ENCODE measurements at places on chromosomes 3 and 15. TPM values are rescaled to one million over a fixed set of nuclear protein-coding genes. Genes with fewer than 3 reads are reported as not detected.

ABI3BP gene
- 29.2 TPM for polyA plus RNA-seq

OXSR1 gene
- polyA plus RNA-seq: 45.4 TPM

IGSF11 gene
- 4.0 TPM for polyA plus RNA-seq

SLC9C1 gene
- polyA plus RNA-seq: 0.80 TPM

ARNT2 gene
- 68.3 TPM for polyA plus RNA-seq

PPP1R14D gene
- polyA plus RNA-seq: 0.42 TPM

TGM5 gene
- polyA plus RNA-seq: not detected

SCN11A gene
- polyA plus RNA-seq: 0.85 TPM

SHQ1 gene
- polyA plus RNA-seq: 24.3 TPM

ST8SIA2 gene
- polyA plus RNA-seq: 4.7 TPM

CLSTN2 gene
- polyA plus RNA-seq: 1.5 TPM

LYSMD2 gene
- polyA plus RNA-seq: 4.6 TPM

GATM gene
- 246 TPM for polyA plus RNA-seq

LDHAL6B gene
- polyA plus RNA-seq: 0.10 TPM

- DNase-seq: no peak
Observed at GRCh38 chr3:142272200-142272891, 47.0 kb upstream of the GK5 start.

- no peak for DNase-seq
Observed at GRCh38 chr3:40057786-40058185, 248.4 kb downstream of the MYRIP start.

- DNase-seq: no peak
Observed at GRCh38 chr3:7877312-7877711, 624.3 kb upstream of the LMCD1 start.

- no peak for DNase-seq
Observed at GRCh38 chr3:67028001-67028784, 30.1 kb downstream of the KBTBD8 start.

DNA sequence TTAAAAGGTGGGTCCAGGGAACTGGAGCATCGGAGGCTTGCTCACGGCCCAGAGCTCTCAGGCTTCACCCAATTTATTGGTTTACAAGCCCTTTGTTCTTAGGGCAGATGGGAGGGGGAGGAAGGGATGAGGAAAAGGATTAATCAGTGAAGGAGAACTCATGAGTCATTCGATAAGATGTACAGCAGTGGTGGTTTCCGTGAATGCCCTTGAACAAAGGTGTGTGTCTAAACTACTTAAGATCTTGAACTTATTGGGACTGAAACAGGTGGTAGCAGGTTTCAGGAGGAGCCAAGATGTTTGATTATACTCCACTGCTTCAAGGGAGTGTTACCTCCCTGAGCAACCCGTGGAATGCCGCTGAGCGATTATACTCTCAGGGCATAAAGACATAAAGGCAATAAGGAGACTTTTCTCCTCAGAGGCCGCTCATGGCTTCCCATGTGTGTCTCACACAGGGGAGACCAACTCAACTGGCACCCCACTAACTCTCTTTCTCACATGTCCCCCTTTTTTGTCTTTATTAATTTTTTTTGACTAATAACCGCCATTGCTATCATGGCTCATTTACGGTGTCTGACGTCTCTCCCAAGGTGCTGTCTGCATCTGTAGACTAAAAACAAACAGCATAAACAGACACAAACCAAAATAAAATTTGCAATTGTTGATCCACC, 17.3 kb upstream of the SLC28A2 start:
- DNase-seq: no peak

DNA sequence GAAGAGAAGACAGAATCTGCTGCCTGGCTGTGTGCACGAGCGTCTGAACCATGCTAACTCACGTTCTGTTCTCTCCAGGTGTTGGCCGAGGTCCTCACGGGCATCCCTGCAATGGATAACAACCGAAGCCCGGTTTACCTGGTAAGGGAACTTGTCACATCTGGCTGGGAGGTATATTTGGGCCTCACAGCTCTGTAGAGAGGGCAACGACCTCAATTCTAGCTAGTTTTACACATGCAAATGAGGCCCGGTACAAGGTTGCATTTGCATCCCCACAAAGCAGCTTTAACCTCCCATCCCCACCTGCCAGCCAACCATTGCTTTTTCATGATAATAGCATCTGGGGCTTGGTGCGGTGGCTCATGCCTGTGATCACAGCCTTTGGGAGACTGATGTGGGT, 22.0 kb upstream of the TATDN2 start:
- DNase-seq: no peak

GRCh38 chr15:29800491-29801366, 21.5 kb downstream of the TJP1 start:
- no peak for DNase-seq

GRCh38 chr3:22977650-22978289, 225.4 kb upstream of the UBE2E2 start:
- DNase-seq: no peak

GRCh38 chr15:74277242-74277810, 41.2 kb downstream of the CCDC33 start:
- no peak for DNase-seq

- no peak for DNase-seq
Observed at GRCh38 chr3:53044371-53044710, 1.5 kb downstream of the SFMBT1 start.

- no peak for DNase-seq
Observed at GRCh38 chr3:102092617-102093466, 243.5 kb downstream of the NFKBIZ start.

GRCh38 chr3:66154444-66154861, 66.3 kb upstream of the SLC25A26 start:
- DNase-seq: no peak

GRCh38 chr15:84976746-84977345, 4.8 kb upstream of the PDE8A start:
- DNase-seq: no peak

GRCh38 chr15:85688711-85689110, 106.0 kb downstream of the KLHL25 start:
- no peak for DNase-seq

DNA sequence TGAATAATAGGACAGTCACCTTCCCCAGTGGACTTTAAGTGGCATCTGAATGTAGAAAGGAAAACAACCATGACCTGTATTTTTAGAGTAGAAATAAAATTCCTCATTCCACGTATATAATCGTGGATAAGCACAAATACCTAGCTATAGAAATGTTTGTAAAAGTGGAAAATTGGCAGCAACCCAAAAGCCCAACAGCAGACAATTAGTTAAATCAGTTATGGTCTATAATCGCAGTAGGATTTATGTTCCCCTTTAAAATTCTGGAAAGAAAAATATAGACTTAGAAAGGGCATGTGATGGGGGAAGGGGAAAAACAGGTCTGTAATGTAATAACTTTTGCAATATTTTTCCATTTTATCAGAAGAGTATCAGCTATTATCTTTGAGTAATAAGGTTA, 241.9 kb upstream of the ST8SIA2 start:
- no peak for DNase-seq

DNA sequence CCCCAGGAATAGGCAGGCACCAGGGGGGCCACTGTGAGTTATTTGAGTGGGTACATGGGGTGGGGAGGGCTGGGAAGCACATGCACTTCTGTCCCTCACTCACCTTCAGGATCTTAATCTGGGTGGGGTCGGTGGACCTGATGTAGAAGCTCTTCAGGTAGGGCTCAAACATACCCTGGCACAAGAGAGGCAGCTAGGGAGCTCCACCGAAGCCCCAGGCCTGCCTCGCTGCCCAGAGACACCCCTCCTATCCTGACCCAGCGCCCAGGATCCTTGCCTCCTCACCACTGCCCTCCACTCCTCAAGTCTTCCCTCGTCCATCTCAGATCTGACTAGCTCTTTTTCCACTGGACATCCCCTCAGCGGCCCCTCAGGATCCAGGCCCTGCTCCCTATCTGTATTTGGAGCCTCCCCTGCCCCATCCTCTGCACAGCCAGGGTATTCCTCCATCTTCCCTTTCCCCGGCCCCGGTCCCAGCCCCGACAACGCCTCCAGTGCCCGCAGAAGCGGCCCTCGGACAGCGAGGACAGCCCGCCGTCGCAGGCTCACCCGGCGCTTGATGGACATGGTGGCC, 30.0 kb downstream of the AP3B2 start:
- DNase-seq: no peak

GRCh38 chr3:117135207-117135606, 425.6 kb downstream of the TUSC7 start:
- DNase-seq: no peak

DNA sequence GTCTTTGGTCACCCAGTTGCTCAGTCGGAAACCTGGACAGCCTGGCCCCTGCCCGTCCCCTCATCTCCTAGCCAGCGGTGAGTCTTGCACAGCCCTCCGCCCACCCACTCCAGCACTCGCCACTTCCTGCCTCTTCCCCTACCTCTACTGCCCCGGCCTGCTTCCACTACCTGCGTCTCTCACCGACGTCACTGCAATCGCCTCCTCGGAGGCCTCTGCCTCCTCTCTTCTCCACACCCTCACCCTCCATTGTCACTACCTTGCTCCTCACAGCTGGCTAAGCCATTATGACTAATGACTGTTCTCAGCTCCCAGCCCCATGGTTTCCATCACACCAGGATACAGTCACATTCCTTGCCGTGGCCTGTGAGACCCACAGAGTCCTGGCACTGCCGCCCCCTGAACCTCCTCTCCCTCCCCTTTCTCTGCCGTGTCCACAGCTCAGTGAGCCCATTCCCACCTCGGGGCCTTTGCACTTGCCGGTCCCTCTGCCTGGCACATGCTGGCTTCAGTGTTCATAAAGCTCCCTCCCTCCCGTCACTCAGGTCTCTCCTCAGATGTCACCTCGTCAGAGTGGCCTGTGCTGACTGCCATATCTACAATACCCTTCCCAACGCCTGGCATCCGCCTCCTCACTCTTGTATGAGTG, 104.8 kb downstream of the FBLN2 start:
- DNase-seq: no peak

DNA sequence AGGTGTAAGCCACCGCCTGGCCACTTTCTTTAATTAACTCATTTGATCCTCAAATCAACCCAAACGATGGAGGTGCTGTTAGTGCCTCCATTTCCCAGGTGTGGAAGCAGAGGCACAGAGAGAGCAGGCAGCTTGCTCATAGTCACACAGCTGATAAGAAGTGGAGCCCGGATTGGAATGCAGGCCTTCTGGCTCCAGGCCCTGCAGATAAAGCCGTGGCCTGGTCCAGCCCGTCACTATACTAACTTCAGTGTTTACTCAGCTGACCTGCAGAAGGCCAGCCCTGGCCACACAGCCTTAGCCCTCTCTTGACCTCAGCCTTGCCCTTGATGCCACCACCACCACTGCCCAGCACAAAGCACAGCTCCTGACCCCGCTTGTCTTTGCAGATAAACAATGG, 116.7 kb downstream of the NUP210 start:
- no peak for DNase-seq
